Astrocyte (in vitro differentiated cells and primary cell): ENCODE measurements at places on chromosomes 12 and 14.
A peak's percentile ranks its signal among the peaks of the same experiment; 100 is the strongest.

GRCh38 chr12:25866586-25867378 lies 91.7 kb upstream of the RASSF8 start:
- DNase-seq = no peak

- no peak for DNase-seq
These were observed 34.2 kb downstream of the MDM1 start for GRCh38 chr12:68297929-68298328.

DNA sequence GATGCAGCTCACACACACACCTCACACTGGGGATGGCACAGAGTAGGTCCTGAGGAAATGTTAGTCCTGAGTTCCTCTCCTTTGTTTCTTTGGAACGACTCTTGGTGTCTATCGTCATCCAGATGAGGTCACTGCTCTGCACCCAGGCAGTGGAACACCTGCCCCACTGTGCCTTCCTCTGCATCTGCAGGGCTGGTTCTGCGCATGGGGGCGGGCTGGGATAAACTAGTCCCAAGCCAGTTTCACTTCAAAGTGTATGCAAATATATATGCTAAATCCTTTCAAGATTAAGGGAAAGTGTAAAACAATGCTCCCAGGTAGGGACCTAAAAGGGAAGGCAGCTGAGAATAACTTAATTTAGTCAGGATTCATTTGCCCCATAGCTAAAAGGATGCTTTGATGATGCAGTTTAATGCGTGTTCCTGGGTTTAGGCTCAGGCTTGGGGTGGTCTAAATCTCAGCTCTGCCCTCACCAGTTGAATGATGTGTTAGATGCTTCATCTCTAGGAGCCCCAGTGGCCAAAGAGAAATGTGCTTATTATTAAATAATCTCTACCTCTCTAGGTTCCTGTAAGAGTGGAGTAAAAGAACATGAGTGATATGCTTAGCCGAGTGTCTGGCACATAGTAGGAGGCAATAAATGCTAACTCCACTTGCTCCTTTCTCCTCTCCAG lies 47.1 kb upstream of the OVCH1 start:
- no peak for DNase-seq

DNA sequence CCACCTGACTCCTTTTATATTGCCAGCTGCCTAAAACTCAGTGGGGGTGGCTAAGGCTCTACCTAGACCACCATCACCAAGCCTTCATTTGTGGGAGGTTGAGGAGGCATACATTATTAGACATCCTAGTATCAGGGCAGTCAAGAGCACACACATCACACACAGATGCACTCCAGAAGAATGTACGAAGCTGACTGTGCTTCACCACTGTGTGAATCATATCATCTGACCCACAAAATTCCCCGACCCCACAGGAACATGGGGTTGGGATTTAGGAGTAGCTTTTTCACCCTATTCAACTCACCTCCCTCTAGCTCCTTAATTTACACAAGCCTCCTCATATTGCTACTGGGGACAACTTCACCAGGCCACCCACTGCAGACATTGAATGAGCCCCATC lies 64.8 kb upstream of the BDKRB2 start:
- DNase-seq = peak; percentile 35

- DNase-seq = peak; percentile 83
These were observed 848.7 kb downstream of the NRXN3 start for GRCh38 chr14:79018836-79019235.

DNA sequence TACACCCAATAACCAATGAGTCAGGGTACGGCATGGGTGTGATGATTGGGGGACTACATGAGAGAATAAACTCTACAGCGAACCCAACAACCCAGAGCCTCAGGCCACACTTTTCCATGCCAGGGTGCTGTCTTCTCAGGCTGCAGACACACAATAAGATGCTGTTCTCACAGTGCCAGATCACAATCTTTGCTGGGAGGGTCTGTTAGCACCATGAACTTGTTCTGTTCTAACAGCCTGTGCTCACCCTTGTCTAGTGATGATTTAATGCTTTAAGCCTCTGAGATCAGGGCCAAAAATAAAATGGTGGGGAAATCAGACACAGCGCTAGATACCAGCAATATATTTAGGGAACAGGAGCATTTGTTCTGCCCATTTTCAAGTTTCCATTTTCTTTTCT lies 621.9 kb upstream of the TBX3 start:
- no peak for DNase-seq

DNA sequence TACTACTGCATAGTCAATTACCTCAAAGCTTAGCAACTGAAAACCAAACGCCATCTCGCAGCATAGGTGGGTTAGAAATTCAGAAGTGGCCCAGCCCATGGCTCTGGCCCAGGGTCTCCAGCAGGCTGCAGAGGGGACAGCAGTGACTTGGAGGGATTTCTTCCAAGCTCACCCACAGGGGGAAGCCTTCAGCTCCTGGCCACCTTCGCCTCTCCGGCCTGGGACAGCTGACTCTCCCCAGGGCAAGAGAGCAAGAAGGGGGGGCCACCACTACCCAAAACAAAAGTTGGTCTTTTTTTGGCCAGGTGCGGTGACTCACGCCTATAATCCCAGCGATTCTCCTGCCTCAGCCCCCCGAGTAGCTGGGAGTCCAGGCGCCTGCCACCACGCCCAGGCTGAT lies 32.2 kb upstream of the ANKRD9 start:
- no peak for DNase-seq

DNA sequence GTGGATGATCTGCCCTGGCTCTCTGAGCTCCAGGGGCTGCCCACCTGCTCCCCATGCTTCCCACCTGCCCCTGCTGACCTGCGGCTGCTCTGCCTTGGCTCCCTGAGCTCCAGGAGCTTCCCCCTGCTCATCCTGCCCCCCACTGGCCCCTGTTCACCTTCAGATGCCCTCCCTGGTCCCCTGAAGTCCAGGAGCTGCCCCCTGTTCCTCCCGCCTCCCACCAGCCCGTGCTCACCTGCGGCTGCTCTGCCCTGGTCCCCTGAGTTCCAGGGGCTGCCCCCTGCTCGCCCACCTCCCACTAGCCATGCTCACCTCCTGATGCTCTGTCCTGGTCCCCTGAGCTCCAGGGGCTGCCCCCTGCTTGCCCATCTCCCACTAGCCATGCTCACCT lies 219.7 kb downstream of the TMEM121 start:
- DNase-seq = no peak

DNA sequence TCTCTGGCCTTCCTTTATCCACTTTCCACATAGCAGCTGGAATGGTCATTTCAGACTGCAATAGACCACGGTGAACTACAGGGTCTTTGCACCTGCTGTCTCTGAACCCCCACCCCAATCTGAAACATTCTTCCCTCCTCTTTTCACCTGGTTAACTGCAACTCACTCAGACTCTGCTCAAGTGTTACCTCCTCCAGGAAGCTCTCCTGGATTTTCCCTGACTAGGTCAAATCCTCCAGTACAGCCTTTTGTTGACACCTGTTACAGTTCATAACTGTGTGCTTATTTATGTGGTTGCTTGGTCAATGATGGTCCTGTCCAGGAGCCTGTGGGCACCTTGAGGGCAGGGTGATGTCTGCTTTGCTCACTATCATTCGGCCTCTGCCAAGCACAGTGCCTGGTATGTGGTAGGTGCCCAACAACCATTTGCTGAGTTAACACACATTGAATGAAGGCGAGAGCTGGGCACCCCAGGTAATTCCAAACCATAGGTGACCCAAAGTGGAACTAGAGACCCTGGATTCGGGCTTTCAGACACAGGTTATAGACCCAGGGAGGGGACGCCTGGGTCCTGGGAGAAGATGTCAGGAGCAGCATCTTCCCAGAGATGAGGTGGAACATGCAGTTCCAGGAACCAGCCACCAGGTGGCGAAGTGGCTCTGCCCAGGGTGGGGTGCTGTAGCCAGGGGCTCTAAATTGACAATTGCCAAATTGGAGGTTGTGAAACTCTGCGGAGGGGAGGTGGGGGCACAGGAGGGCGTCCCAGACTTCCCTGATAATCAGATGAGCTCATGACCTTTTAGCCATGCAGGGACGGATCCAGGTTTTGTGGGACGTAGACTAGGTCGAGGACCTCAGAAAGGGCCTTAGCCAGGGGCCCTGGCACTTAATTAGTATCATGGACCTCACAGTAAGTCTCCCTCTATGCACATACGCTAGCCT lies 28.1 kb downstream of the TRPV4 start:
- DNase-seq = peak; percentile 17

- peak; percentile 77 for DNase-seq
These were observed 1.4 kb downstream of the TMTC1 start for GRCh38 chr12:29782285-29782870.

DNA sequence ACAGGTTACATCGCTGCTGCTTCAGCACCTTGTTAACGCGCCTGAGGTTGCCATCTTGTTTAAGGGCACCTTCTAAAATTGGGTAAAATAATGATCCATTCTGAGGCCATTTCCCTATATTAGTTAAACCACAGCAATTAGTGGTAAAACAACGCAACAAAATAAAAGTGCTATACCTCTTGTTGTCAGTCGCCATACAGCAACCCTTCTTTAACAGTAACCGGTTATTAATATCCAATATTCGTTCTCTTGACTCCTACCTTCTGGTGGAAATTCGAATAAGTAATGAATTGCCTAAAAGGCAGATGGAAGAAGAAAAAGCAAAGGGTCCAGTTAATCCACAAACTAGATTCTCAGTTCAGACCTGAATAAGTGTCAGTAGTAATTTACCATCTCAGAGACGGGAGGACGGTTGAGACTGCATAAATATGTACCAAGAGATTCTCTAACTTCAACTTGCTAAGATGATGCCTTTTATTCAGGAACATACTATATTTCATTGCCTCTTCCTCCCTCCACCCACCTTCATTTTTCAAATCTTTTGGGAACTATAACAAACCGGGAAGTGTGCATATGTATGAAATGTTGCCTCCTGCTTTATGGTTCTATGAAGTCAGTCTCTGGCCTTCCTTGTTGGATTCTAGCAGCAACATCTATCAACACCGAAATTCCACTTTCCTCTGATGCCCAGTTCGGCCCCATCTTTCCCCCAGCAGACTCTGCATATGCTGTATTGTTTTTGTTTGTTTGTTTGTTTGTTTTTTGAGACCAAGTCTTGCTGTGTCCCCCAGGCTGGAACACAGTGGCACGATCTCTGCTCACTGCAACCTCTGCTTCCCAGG lies 824 bp upstream of the PSMB5 start:
- DNase-seq = no peak
